ENCODE measurements at places on chromosomes 3 and 15.

DNA sequence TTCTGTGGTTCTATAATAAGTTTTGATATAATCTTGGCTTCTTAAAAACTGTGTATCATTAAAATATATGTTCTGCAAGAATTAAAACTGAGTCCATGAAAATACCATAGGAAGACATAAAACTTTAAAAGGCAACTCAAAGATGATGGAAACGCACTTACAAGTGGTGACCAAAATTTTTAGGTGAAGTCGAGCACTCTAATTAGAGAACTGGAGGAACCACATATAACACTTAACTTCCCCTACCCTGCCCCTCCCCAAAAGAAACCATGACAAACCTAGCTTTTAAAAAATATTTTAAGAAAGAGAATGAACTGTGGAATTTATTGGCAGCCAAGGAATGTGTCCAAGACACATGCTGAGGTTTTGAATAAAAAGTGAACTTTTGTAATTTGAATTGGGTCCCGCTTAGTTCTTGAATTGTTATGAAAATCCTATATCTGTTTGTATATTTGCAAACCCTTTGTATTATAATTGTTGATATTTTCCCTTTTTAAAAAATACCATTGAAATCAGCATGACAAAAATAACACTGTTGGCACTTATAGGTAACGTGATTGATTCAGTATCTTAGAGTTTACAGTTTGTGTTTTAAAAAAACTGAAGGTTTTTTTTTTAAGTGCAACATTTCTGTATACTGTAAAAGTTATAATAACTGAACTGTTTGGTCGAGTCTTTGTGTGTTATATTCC lies 7.7 kb downstream of the NR2F2 start:
- DNase-seq: no peak

- DNase-seq: no peak
Measured at GRCh38 chr3:30500666-30501399, 105.6 kb upstream of the TGFBR2 start.

- peak; percentile 28 for DNase-seq
Measured at GRCh38 chr3:21894459-21895340, 143.7 kb upstream of the ZNF385D start.

DNA sequence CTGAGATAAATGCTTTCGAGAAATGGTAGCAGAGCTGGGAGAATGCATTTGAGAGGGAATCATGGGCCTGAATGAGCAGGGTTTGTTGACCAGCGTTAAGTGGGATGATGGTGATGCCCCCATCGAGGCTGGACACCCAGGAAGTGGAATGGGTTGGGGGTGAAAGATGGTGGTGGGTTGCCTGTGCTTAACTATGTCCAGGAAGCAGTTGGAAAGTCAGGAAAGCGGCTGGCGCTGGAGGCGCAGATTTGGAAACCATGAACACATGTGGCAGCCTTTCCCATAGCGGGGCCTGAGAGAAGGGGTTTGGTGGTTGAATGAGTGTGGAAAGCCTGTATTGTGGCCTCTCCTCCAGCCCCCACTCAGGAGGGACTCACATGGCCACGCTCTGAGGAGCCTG lies 80.7 kb downstream of the AAGAB start:
- DNase-seq: no peak

- DNase-seq: peak; percentile 58
Measured at GRCh38 chr15:95169541-95170459, 938.4 kb downstream of the MCTP2 start.

DNA sequence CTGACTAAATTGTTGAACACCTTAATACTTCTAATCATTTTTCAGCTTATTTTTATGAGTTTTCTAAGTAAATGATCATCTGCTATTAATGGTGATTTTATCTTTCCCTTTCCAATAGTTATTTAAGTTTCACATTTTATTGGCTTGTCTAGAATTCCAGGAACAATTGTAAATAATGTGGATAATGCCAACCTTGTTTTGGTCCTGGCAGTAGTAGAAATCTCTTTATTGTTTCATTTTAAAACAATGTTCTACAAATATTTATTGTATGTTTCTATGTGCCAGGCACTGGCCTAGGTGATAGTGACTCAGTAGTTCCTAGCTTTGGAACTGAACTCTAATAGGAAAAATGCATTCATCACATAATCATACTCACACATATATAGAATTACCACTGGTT lies 264.1 kb downstream of the ADAMTSL3 start:
- DNase-seq: no peak

- DNase-seq: no peak
Measured at GRCh38 chr3:156867174-156867573, 41.0 kb downstream of the LEKR1 start.

DNA sequence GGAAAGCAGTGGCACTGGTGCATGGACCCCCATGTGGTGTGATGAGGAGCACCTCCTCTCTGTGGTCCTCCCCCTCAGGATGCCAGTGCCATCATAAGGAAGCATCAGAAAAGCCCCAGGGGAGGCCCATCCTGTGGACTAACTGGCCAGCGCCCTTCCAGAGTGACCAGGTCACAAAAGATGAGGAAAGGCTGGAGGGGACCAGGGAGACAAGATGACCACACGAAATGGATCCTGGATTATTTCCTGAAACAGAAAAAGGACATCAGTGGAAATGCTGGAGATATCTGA lies 56.4 kb downstream of the TPRA1 start:
- DNase-seq: no peak

DNA sequence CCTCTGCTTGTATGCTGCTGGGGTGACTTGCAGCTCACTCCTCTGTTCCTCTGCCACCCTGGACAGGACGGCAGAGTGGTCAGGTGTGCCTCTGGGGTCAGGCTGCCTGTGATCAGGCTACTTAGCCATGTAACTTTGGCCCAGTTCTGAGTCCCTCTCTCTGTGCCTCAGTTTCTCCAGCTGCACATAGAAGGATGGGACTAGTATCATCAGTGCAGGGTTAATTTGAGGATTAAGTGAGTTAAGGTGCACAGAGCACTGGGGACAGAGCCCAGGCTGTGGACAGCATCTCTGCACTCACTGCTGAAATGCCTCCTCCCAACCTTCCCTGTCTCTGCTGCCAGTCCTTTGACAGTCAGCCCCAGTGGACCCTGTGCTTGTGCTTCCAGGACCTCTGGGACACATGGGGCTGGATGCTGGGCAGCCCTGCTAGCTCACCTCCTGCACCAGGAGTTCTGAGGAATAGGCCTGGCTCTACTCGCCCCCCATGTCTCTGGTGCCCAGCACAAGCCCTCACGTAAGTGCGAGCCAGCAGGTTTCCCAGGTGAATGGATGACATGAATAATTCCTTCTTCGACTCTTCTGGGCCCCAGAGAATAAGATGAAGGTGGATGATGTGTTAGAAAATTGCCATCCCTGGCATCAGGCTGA lies 19.3 kb upstream of the PRR23E start:
- no peak for DNase-seq

DNA sequence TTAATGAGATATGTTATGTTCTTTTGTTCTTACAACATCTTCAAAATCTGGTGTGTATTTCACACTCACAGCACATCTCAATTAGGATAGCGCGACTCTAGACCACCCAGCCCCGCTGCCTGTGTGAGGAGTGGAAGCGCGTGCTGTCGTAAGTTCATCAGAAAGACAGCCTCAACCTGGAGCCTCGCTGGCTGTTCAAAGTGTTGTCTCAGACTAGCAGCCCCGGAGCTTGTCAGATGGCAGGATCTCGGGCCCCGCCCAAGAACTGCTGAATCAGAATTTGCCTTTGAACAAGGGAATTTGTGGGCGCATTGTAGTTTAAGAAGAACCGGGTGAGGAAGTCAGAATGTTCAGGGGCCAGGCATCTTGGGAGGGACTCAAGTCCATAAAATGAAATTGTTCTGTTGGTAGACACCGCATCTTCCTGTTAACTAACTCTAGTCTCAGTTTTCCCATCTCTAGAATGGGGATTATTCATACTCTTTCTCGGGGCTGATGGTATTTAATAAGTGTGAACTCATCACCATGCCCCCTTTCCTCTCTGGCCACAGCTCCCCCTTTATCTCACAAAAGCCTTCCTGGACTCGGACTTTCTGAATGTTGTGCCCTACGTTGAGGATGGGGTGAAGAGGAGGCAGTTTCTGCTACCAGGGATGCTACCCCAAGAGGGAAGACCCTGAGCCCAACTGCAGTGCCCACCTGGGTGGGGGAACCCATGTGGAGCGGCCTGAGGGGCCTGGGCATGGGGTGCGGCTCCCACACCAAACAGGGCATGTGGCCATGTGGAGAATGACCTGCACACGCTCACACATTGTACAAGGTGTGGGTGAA lies 40.4 kb downstream of the BHLHE40 start:
- no peak for DNase-seq

DNA sequence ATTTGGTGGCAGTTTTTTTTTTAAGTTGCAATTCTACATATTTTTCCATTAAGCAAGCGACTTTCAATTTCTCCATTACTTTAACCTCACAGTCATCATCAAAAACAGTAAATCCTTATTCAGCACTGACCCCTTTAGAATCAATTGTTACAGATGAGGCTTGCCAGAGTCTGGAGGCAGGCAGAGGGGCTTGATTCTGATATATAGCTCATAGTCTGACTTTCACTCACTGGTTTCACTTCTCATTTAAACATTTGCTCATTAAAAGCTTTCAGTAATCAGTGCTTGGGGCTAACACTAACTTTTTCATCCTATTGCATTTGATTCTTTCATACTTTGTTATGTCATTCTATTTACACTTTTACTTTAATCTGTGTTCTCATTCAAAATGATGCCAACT lies 88.4 kb downstream of the PYDC2 start:
- DNase-seq: no peak

GRCh38 chr15:45094358-45094730 lies 19.6 kb downstream of the DUOX2 start:
- peak; percentile 64 for DNase-seq

GRCh38 chr3:126342991-126343648 lies 14.1 kb downstream of the KLF15 start:
- no peak for DNase-seq

GRCh38 chr3:104273046-104273649 lies 1093.6 kb upstream of the ALCAM start:
- DNase-seq: no peak

DNA sequence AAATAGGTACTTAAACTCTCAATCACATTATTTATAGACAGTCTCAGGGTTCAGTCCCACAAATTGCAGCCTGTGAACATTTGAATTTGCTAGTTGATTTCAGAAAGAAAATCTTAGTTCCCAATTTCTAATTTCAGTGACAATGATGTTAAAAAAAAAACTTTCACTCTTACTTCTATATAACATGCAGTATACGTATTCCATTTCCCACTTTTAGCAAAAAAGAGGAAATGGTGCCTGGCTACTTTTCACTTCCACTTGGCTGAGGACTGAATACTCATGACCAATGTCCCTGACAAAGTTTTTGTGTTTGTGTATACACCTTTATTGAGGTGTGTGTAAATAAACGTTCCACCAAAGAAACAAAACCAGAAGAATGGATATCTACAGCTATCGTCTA lies 32.1 kb upstream of the XCR1 start:
- DNase-seq: peak; percentile 22

DNA sequence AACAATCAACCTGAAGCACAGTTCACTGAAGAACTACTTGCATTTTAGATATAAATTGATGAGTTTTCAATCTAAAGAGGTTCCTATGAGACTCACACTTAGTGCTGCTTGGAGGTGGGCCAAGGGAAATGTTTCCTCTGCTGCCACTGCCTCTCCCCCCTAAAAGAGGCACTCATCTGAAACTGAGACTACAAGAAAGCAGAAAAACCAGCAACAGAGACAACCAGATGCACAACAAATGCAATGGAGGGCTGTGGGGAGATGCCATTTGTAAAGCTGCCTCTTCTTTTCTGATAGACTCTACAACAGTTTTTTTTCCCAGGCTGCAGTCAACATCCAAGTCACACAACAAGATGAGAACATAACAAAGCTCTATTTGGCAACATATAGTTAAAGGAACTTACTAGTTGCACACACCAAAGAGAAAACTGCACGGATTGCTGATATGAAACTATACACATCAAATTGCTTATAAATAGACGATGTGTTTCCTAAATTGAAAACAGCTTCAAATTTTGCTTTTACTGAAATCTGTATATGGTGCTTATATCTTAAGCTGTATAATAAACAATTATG lies 11.0 kb downstream of the TSPAN3 start:
- peak; percentile 62 for DNase-seq

DNA sequence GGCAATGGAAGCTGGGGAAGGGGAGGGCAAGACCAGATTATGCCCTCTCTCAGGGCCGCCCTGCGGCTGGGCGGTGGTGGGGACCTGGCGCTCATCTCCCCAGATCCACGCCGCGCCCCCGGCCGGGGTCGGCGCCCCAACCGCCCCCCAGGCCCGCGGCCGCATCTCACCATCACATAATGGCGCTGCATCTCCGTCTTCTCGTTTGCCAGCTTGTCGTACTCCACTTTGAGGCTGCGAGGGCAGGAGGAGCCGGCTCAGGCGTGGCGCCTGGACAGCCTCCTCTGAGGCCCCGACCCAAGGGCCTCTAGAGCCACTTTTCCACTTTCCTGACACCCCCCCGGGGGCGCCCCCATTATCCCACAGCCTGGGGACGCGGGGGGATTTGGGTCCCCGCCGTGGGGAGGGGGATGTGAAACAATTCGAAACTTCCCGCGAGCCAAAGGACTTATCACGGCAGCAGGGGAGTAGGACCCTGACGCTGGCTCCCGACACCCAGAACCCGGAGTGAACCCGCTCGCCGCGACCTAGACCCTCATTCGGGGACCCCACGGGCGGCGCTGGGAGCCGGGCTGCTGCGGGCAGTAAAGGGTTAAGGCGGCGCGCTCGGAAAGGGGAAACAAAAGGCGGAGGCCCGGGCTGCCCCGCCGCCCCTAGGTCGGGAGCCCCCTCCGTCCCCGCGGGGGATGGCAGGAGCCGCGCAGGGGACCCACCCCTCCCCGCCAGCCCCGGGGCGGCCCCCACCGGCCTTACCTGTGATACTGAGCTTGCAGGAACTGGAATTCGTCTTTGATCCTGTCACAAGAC lies 2.1 kb downstream of the TLE3 start:
- peak; percentile 29 for DNase-seq

DNA sequence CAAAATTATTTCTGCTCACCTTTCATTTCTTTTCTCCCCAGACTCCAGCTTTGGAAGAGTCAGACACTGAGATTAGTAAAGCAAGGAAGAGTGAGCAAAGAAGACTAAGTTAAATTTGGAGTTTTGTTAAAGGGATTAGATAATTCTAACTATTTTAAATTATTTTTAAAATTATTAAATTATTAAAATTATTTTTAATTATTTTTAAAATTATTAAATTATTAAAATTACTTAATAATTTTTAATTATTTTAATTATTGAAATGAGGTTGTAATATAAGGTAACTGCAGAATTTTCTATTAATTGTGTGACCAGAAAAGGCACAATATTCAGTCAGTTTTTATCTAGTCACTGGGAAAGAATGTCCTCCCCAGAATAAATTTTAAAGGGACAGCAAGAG lies 185.0 kb upstream of the EOMES start:
- DNase-seq: no peak

All from umbilical cord (tissue), 2 donors.